ENCODE measurements at places on chromosomes 16 and 17.

GRCh38 chr16:69483611-69484010, 59.2 kb downstream of the CYB5B start:
- no peak for DNase-seq

DNA sequence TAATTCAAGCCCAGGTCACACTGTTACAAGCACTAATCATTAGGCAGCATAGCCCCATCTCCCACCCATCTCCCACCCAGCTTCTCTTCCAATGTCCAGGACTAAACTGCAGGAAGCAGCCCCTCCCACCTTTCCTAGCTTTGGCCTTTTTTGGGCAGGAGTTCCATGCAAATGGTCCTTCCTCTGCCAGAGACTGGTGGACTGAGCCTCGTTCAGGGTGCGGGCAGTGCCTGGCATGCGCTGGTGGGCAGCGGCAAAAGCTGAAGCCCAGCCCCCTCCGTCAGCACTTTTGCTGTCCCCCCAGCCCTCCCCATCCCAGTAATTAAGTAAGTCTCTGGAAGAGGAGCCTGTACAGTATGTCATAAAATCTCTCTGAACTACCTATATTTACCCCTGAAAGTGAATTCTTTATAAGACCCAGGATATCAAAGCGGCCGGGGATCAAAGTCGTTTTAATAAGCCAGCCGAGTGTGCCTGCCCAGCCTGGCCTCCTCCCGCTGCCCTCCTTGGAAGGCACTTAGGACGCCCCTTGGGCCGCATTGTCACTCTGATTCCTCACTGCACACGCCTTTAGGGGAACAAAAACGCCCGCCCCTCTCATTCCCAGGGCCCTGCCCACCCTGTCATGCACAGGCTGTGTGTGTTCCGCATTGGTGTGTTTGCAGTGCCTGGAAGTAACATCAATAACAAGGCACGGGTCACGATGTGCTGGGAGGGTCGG, 109.9 kb downstream of the IRX5 start:
- no peak for DNase-seq

DNA sequence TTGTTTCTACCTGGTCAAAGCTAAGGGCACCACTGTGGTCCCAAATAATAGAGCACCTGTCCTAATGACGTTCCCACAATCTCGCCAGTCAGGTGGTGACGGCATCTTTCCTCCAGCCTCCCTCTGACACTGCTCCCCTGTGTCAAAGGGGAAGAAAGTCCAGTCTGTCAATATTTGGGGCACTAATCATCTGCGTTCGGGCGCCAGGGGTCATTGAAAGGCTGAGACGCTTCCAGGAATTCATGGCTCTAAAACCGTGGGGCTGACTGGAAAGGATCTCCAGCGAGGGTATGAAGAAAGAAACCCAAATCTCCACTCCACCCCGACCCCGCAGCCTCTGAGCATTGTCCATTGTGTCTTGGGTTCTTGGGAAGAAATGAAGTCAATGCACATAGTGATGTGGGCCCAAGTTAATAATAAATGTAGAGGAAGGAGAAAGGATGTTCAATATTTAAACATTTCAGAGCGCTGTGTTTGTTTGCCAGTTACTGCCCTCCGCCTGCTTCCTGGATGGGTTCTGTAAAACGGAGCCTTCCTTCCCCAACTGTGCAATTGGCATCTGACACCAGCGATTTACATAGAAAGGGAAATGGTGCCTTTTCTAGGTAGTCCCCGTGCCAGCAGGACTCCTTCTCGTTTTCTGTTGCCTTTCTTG, 103.2 kb downstream of the SOCS1 start:
- DNase-seq, result no peak

DNA sequence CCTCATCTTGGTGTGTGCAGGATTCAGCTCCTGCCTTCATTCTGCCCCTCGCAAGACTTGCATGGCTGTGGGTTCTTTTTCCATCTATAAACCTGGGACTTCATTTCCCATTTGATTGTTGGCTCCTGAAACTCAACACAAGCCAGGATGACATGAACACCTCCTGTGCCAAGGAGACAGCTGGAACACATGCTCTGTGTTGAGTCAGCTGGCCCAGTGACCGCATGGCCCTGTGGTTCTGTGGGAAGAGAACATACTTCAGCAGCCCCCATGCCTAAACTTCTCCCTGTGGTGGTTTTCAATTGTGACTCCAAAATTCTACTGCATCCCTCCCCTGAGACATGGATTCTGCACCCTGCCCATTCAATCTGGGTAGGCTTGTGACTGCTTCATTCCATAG, 57.9 kb upstream of the FOXF1 start:
- no peak for DNase-seq

DNA sequence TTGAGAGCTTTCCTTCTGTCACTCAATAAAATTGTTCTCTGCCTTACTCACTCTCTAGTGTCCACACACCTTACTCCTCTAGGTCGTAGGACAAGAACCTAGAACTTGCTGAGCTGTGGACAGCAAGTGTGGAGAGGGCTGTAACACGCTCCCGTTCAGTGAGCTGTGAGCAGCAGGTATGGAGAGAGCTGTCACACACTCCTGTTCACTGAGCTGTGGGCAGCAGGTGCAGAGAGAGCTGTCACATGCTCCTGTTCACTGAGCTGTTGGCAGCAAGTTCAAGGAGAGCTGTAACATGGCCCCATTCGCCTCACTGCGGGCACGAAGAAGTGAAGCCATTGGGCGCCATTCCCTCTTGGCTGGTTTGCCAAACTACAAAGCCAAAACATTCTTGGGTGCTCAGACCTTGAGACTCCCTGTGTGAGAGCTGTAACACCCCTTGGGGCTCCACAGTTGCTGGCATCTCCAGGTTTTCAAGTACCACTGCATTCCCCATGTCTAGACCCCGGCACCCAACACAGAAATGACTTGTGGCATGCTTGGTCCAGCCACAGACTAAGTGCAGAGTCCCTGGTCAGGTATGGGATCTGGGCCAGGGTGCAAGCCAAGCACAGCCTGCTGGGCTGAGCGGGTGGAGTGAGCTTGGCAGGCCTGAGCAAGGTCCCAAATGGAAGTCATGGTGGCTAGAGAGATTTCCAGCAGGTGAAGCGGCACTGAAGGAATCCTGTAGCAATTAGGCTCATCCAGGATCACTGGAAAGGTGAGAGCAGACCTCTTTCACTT, 608.0 kb upstream of the CDH8 start:
- peak; percentile 24 for DNase-seq

DNA sequence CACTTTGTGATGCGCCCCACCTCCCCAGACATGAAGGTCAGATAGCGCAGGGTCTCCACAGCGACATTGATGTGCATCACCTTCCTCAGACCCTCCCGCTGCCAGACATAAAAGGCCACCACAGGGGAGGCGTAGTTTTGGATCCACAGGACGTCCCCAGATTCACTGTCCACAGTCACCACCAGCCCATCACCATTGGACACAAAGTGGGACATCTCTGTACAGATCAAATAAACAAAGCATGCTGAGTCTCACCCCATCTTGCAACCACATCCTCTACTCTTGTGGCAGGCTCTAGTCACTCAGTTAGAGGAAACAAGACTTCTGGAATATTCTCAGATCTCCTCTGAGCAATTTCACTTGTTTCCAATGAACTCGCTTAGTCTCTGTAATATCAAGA, 46.3 kb upstream of the ICAM2 start:
- DNase-seq, result no peak

GRCh38 chr17:13996276-13996675, 73.0 kb upstream of the COX10 start:
- DNase-seq, result no peak

DNA sequence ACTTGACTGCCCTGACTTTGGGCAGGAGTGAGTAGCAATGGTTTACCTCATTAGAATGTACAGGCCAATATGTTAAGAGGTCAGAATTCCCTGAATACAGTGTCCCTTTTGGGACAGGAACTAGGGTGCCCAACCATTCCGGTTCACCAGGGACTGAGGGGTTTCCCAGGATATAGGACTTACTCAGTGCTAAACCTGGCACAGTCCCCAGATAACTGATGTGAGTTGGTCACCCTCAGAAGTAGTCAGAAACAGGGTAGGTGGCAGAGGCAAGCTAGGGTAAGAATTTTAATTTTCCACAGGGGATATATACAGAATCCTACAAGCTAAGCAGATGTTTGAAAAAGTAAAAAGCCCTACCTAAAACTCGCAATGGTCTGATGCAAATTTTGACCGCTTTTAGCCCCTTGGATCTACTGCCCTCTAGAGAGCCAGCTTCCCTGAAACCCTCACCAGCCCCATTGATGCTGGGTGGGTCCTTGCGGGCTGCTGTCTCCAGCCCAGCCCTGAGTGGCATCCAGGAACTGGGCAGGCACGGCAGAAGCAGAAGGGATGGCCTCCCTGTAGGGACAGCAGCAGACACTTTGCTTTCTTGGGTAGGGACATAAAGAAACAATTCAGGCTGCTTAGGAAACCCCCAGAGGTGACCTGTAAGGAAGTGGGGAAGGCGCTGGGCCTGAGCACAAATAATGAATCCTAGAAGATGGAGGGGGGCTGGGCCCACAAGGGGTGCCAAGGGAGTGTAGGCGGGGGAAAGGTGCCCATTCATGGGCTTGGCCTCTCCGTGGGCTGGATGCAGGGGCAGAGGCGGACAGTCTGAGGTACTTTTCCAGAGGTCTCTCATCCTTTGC, 434.8 kb downstream of the SLC39A11 start:
- no peak for DNase-seq

DNA sequence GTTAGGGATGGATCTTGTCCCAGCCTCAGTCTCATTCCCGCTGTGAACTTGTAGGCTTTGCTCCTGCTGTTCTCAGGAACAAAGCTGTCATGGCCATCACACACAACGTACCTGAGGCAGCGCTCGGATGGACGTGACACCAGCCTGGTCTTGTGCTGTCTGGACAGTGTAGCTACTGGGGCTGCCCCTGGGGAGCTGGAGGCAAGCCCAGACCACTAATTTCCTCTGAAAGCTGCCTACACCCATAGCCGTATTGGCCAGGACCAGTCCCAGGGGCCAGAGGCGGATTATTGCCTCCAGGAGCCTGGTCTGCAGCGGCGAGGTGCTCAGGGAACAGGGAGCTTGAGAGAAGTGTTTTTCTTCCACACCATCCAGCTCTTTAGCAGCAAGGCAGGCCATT, 11.7 kb downstream of the ZNHIT3 start:
- no peak for DNase-seq

DNA sequence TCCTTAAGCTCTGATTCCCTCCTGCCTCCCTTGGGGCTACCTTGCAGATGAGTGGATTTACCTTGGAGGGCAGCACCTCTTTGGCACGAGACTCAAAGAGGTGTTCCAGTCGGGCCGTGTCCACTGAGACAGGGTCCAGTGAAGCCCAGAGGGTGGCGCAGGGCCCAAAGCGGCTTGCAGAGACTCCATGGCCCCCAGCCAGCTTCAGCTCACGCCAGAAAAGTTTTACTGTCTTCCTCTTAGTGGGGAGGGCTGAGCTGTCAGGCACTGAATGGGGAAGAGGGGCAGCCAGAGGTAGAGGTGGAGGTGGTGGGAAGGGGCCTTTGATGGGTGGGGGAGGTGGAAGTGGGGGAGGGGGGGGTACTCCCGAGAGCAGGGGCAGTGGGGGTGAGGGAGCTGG, 6.7 kb downstream of the TMEM208 start:
- no peak for DNase-seq

DNA sequence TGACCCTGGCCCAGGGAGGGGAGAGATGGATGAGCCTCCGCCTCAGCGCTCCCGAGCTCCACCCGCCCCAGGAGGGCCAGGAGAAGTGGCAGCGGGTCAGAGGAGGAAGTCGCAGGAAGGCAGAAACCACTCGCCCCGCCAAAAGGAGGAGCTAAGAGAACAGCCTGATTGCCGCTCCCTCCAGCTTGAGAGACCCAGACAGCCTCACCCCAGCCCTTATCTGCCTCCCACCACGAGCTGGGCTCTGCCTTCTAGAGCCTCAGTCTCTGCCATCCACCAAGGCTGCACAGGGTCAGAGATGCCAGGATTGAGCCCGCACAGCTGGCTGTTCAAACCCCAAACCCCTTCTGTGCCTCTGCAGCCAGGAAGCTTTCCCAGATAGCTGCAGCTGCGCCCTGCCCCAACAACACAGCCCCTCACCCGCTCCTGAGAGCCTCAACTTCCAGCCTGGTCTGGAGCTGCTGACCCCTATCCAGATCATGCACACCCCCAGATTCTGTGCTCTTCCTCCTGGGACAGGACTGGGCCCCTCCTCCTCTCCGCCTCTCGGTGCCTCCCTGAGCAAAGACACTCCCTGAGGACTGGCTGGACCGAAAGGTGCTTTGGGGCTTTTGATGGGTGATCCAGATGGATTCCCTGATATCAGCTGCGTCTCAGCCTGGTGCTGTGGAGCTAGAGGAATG, 1.0 kb upstream of the ATP2A3 start:
- DNase-seq, result peak; percentile 77

- no peak for DNase-seq
Measured at GRCh38 chr16:73339821-73340220, 291.9 kb upstream of the ZFHX3 start.

- no peak for DNase-seq
Measured at GRCh38 chr17:48244814-48245213, 137.2 kb downstream of the SNX11 start.

DNA sequence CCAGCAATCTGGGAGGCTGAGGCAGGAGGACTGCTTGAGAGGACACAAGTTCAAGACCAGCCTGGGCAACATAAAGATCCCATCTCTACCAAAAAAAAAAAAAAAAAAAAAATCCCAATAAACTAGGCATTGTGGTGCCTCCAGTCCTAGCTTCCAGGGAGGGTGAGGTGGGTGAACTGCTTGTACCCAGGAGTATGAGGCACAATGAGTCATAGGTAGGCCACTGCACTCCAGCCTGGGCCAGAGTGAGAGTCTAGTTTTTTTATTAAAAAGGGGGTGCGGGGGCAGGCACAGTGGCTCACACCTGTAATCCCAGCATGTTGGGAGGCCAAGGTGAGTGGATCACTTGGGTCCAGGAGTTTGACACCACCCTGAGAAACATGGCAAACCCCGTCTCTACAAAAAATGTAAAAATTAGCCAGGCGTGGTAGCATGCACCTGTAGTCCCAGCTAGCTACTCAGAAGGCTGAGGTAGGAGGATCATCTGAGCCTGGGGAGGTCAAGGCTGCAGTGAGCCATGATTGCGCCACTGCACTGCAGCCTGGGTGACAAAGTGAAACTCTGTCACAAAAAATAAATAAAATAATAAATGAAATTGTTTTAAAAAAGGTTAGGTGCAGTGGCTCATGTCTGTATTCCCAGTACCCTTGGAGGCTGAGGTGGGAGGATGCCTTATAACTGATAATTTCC, 7.8 kb upstream of the CHST6 start:
- DNase-seq, result no peak
